AG09309 (cell line): ENCODE measurements at places on chromosomes 3 and 15.

- DNase-seq: no peak
Observed at GRCh38 chr3:55792009-55792408, 304.9 kb upstream of the WNT5A start.

- no peak for DNase-seq
Observed at GRCh38 chr3:116367761-116368395, 77.4 kb downstream of the LSAMP start.

DNA sequence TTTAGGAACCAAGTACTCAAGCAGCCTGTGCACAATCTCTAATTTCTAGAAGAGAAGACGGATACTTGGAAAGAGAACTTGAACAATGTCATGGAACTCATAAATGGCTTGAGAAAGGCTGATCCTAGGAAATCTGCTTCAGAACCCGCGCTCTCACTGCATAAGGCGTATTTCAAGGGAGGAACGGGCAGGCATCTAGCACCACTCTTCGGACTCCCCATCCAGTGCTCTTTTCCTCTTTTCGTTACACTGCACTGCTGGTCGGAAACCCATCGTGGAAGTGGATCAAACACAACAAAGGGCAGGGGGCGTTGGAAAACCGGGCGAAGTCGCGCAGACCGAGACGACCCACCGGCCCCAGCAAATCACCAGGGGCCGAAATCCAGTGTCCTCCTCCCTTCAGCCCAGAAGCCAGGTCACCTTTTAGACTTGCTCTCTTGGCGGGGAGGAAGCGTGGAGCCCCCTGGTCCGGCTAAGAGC lies 539 bp upstream of the TLNRD1 start:
- no peak for DNase-seq

DNA sequence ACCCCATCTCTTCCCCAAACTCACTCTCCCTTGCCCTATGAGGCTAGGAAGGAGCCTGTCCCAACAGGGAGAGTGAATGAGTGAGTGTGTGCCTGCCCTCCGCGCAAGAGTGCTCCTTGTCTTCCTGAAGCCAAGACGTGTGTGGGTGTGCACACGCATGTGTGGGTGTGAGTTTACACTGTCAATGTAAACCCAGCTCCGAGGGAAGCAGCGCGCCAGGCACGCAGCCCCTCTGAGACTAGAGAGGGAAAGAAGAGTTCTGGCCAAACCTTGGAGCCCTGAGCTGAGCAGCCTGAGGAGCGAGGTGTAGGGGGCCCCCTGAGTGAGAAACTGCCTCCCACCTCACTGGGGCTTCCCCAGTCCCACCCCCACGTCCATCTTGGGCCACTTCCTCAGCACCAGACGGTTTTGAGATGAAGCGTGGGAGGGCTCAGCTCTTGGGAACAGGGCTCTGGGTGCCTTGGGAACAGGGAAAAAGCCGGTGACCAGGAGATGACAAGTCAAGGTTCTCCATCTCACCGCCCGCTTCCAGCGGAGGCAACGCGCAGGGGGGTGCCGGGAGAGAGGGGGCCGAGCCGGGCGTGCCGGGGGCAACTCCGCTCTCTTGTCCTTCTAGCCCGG lies 5.1 kb downstream of the MECOM start:
- no peak for DNase-seq

DNA sequence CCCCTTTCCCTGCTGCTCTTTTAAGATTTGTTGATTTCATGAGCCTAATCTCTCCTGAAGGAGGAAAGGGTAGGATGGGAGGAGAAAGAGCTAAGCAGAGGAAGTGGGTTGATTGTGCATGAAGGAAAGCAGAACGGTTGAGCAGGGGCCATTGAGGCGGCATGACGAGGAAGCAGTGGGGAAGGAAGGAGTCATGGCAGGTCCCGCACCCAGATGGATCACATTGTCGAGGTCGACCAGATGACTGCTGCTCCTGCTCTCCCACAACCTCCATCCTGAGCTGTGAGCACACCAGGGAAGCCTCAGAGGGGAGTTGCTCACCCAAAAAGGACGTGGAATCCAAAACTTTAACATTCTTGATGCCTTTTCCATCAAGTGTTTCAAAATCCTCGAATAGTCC lies 42.8 kb downstream of the ABTB1 start:
- DNase-seq: no peak
